Activated CD4-positive, alpha-beta T cell treated with anti-CD3 and anti-CD28 coated beads for 4 hours (primary cell): ENCODE measurements at places on chromosomes 12 and 14.

- DNase-seq, result no peak
Measured at GRCh38 chr14:57382283-57382682, 8.1 kb upstream of the NAA30 start.

GRCh38 chr14:104296388-104297312 is 158.3 kb downstream of the KIF26A start:
- no peak for DNase-seq

GRCh38 chr12:51923506-51924365 is 16.4 kb downstream of the ACVRL1 start:
- peak; percentile 52 for DNase-seq

- DNase-seq, result no peak
Measured at GRCh38 chr14:92692822-92693226, 55.6 kb downstream of the LGMN start.

GRCh38 chr14:35229084-35229791 is 62.9 kb upstream of the PSMA6 start:
- DNase-seq, result no peak

DNA sequence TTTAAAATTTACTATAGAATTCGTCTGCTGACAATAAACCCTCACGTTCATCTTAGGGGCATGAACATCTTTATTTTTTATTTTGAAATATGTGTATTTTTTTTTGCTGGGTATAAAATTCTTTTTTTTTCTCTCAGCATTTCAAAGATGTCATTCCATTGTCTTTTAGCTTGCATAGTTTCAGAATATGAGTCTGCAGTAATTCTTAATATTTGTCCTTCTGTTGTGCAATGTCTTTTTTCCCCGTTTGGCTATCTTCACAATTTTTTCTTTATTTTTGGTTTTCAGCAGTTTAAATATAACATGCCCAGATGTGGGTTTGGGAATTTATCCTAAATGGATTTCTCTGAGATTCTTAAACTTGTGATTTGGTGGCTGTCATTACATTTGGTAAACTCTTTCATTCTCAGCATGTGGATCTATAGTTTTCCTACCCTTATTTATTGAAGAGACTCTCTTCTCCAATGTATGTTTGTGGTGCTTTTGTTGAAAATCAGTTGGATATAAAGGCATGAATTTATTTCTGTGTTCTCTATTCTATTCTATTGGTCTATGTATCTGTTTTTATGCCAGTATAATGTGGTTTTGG is 37.8 kb upstream of the PLBD1 start:
- DNase-seq, result no peak

GRCh38 chr12:12985817-12986408 is 14.2 kb downstream of the HEBP1 start:
- no peak for DNase-seq

DNA sequence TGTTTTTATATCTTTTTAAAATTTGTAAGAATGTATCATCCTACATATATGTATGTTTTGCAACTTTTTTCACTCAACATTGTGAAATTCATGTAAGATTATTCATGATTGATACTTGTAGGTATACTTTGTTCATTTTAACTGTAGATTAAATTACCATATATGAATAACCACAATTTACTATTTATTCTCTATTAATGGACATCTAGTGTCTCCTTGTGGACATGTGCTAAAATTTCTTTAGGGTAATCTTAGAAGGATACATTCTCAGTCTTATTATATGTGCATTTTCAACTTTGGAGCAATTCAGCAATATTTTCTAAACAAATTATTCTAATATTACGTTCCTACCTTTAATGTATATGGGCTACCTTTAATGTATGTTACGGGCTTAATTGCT is 192.4 kb downstream of the FUT8 start:
- no peak for DNase-seq

GRCh38 chr12:98653866-98654493 is 8.9 kb downstream of the APAF1 start:
- DNase-seq, result no peak

DNA sequence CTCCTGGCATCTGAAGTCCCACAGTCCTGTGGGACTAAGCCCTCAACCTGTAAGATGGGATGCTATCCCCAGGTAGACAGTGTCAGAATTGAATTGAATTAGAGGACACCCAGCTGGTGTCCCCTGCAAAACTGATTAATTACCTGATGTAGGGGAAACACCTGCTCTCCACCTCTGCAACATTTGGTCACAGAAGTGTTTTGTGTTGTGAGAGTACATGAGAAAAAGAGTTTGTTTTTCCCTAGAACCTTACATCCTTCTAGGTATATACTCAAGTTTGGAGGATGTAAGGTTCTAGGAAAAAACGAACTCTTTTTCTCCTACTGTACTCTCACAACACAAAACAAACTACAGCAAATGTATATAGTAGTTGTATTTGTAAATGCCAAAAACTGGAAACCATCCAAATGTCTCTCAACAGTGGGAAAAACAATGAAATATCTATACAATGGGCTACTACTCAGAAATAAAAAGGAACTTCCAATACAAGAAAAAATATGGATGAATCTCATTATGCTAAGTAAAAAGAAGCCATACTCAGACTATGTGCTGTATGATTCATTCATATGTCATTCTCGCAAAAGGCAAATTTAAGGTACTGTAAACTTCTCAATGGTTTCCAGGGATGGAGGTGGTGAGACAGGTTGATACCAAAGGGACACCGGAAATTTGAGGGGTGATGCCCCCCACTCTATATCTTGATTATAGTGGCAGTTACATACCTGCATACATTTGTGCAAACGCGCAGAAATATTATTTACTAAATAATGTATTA is 160.7 kb downstream of the MED13L start:
- no peak for DNase-seq

GRCh38 chr12:38921025-38921677 is 15.8 kb upstream of the CPNE8 start:
- peak; percentile 4 for DNase-seq

- no peak for DNase-seq
Measured at GRCh38 chr12:126033751-126034150, 968.5 kb downstream of the AACS start.

GRCh38 chr14:27528328-27528727 is 930.5 kb upstream of the NOVA1 start:
- no peak for DNase-seq

- DNase-seq, result peak; percentile 67
Measured at GRCh38 chr12:44875954-44876543, at the start of gene NELL2. Gene NELL2, minus strand, starts transcription at chr12:44876315. Its CDS starts 446 bp downstream, at chr12:44875869.

GRCh38 chr12:51867796-51868428 is 19.4 kb upstream of the FIGNL2 start:
- no peak for DNase-seq

GRCh38 chr14:69615121-69615495 is 3.7 kb downstream of the SUSD6 start:
- no peak for DNase-seq

- DNase-seq, result no peak
Measured at GRCh38 chr12:97939156-97939555, 476.6 kb downstream of the RMST start.

DNA sequence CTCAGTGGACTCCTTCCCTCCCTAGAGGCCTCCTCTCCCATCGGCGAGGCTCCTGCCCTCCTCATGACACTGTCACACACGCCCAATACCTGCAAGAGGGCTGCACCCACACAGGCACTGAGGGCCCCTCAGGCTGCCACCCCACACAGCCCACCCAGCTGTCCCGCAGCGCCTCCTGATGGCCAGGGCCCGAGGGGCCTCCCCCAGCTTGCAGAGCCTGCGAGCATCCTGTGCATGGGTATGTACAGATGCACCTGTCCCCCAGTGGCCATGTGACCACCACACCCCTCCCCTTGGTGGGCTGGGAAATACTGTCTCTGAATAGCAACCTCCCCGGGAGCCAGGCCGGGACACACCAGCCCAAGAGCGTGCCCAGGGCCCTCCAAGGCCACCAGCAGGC is 19.0 kb upstream of the NUDT14 start:
- DNase-seq, result no peak

DNA sequence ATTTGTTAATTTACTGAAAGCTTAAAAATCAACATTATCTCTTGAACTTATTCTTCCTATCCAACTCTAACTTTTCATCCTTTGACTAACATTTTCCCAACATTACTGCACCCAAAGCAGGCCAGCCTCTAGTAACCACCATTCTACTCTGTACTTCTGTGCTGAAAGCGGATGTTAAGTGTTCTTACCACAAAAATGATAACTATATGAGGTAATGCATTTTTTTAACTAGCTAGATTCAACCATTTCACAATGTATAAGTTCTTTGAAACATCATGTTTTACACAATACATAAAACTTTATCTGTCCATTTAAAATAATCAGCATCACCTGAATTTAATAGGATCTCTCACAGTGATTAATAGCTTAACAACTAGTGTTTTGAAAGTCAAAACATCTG is 468.5 kb upstream of the MGAT4C start:
- no peak for DNase-seq

GRCh38 chr14:54589076-54589475 is 22.1 kb downstream of the SAMD4A start:
- DNase-seq, result no peak

DNA sequence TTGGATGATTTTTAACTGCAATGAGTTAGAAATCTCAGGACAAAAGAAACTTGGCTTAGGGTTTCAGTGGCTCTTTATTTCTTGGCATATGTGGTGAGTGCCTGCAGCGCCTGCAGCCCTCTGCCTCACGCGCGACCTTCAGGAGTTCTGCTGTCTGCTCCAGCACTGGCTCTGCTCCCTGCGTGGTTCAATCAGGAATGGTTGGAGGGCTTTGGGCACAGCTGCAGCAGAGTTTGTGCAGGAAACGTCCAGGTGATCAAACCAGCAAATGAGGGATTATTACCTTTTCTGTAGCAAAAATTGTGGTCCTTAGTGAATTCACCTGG is 19.8 kb downstream of the PPM1H start:
- DNase-seq, result no peak

DNA sequence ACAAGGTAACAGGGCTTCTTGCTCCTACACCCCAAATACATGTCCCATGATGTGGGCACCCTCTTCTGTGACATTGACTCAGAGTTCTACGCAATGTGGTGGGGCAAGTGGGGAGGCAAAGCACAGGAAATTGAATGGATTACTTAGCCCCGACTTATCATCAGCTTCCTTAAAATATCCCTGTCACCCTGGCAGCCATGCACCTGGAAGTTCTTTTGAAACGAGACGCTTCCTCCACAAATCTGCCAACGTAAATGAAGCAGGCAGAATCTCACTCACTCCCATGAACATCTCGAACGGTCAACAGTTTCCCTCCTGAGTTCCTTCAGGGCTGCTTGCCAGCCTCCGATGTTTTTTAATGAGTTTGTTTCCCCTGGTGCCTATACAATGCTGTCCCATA is 33.5 kb downstream of the RNFT2 start:
- no peak for DNase-seq

DNA sequence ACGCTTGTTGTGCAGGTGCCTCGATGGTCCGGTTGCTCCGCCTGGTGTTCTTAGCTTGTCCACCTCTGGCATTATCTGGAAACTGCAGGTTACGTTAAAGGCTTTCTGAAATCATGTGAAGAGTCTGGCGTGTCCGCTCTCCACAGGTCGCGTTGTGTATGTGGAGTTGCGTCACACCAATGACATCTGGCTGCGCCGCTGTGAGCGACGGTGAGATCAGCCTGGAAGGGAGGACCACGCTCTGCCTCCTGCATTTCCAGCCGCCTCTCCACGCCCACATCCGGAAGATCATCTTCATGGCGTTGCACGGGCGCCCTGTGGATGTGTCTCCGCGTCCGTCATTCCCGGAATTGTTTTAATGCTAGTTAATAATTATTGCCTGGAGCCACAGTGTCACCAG is 50.6 kb upstream of the GALNT9 start:
- no peak for DNase-seq

DNA sequence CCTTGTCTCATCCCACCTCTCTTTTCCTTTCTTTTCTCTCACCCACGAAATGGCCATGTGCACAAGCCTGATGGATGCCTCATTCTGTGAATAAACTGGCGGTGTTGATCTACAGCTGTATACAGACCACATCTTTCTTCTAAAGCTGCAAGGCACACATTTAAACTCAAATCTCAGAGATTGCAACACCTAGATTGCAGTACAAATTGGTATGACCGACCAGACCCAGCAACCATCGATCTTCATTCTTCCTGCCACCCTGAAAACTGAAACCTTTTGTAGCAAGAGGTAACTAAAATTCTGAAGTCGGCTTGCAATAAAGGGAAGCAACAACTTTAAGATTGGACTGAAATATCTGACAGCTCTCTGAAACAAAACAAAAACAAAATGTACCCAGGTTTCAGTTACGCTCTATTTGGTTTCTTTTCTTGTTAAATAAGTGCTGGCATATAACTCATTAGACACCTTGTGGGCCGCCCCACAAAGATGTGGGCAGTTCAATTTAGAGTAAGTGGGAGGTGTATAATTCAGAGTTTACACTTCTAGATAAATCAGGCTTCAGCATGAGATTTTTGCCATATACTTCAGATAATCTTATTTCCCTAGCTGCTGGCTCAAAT is 390.0 kb upstream of the NOVA1 start:
- DNase-seq, result no peak

DNA sequence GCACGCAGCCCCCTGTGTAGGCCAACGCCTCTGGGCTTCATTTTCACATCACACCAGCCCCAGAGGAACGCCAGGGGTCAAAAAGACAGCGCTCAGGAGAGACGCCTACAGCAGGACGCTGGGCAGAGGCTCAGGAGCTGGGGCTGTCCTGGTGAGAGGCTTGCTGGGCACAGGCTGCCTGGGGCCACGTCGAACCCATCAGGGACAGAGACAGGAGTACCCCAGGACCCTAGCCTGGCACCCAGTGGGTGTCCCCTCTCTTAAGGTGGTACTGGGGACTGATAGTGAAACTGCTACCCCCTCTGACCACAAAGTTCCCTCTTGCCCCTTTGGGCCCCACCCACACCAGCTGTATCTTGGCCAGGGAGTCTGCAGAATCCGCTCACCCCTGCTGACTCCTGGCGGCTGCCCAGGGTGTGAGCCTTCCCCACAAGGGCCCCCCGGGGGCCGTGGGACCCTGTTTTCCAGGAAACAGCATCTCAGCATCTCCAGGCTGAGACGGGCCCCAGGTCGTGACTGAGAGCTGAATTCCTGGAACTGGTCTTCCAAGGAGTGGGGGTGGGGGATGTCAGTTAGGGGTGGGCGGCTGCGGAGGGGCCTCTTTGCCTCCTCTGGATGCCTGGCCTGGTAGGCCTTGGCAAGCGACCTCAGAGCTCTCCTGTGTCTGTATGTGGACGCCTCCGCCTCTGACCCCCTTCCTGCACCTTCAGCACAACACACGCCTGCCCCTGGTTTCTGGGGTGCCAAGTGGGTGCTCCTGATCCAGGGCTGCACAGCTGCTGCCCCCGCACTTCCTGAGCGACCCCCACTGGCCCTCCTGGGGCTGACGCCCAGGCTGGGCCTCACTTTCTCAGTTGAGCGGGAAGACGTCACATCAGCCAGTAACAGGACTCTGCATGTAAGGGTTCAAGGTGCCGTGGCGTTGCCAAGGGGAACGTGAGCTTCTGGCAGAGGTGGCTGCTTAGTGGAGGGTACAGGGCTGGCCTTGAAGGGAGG is 321.9 kb upstream of the RTL1 start:
- no peak for DNase-seq

GRCh38 chr12:31558521-31558920 is 32.4 kb downstream of the DENND5B start:
- DNase-seq, result no peak

DNA sequence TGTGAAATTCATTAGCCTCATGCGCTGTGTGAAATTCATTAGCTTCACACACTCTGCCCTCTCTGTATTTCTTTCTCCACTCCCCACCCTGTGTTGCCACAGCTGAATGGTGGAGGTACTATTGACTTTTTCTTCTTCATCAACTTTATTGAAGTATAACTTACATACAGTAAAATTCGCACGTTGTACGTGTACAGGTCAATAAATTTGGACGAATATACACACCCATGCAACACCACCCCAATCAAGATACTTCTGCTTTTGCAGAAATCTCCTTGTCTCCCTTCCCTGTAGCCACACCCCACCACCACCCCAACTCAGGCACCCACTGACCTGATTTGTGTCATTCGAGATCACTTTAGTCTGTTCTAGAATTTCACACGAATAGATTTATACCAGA is 51.8 kb downstream of the FBXL14 start:
- no peak for DNase-seq
